Hematopoietic multipotent progenitor cell treated with erythropoietin and hydrocortisone succinate and interleukin-3 and kit ligand, for 15 days (in vitro differentiated cells): ENCODE measurements at places on chromosomes 6 and 20.

GRCh38 chr6:132964101-132964867 is 149.9 kb downstream of the RPS12 start:
- DNase-seq: peak; percentile 95

- DNase-seq: no peak
These were observed 28.2 kb downstream of the ESF1 start for GRCh38 chr20:13756551-13756950.

DNA sequence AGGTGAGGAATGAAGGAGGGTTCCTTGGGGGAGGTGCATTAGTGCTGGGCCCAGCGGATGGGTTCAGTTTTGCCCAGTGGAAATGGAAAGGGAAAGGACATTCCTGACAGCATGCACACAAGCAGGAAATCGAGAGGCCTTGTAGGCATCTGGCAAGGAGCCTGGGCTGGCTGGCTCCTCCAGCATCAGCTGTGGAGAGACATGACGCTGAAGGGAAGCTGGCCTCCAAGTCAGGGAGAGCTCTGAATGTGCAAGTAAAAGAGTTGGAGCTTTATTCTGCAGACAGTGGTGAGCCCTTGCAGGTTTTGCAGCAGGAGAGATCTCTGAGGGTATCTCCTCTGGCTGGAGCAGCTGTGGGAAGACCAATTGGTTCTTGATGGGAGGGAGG is 154.3 kb downstream of the MRPL14 start:
- DNase-seq: no peak

DNA sequence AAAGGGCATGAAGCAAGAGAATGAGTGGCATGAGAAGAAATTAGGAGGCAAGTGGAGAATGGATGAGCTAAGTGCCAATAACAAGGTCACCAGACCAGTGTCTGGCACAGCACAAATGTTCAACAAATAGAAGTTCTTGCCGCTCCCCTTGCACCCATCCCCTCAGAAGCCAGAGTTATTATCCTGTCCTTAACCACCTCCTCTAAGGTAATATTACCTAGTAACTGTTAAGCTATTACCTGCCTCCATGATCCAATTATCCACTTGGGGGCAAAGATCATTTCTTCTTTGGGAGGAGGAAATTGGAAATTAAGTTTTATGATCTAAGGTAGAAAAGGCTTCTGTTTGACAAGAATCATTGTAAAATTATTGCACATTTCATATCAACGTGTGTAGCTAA is 133.8 kb downstream of the FOXA2 start:
- DNase-seq: no peak

- DNase-seq: no peak
These were observed 445.0 kb downstream of the CDH26 start for GRCh38 chr20:60403105-60403741.

DNA sequence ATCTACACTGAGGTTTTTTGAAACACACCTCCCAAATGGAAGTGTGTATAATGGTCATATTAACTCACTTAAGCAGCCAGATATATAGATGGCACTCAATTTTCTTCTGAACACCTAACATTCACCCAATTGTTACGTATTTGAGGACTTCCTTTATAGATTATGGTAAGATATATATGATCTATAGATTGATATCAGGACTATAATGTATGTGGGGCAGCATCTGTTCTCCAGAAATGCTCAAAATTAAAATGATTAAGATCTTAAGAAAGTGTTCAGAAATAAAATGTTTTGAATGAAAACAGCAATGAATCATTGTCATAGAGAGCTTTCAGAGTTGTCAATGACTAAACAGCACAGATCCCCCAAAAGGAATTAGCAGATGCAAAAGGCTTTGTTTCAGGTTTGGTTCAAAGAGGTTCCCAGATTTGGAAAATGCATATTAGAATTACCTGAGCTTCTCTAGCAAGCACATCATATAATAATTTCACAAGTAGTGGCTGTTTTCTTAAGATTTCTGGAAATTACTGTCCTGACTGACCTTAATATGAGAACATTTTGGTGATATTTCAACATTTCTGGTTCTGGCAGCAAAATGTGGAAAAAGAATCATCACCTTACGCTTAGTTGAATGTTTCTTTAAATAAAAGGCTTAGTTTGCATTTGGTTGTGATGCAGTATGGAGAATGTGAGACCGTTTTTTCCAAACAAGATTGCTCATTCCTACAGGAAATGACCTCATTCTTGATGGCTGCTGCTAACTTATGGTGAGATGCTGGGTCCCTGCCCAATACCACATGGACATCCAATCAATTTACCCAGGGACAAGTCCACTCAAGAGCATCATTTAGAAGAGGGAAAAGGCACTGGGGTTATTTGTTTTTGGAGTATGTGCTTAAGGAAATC is 31.5 kb downstream of the TRAF3IP2 start:
- DNase-seq: no peak

GRCh38 chr6:83853178-83854000 is at the start of gene RIPPLY2:
Gene RIPPLY2 (plus strand): TSS chr6:83853360. CDS start chr6:83853417, 57 bp downstream.
- no peak for DNase-seq

- no peak for DNase-seq
These were observed 425.0 kb downstream of the COL12A1 start for GRCh38 chr6:74780831-74781230.

DNA sequence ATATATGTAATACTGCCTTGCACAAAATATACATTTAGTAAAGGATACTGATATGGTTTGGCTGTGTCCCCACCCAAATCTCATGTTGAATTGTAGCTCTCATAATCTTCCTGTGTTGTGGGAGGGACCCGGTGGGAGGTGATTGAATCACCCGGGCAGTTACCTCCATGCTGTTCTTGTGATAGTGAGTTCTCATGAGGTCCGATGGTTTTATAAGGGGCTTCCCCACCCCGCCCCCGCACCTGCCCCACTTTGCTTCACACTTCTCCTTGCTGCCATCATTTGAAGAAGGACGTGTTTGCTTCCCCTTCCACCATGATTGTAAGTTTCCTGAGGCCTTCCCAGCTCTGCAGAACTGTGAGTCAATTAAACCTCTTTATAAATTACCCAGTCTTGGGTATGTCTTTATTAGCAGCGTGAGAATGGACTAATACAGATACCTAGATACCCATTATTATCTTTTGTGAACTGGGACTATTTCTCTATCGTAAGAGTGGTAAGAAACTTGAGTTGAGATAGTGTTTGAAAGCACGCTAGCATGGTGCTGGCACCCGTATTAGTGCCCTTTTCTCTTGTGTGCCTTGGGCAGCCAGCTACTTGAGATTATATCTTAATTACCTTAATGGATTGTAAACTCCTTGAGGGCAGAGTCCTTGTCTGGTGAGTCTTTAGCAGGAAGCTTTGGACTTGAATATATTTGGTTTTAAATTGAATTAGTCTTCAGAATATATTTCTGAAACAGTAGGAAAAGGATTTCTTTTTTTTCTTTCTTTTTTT is 25.6 kb downstream of the TOP1 start:
- DNase-seq: no peak

DNA sequence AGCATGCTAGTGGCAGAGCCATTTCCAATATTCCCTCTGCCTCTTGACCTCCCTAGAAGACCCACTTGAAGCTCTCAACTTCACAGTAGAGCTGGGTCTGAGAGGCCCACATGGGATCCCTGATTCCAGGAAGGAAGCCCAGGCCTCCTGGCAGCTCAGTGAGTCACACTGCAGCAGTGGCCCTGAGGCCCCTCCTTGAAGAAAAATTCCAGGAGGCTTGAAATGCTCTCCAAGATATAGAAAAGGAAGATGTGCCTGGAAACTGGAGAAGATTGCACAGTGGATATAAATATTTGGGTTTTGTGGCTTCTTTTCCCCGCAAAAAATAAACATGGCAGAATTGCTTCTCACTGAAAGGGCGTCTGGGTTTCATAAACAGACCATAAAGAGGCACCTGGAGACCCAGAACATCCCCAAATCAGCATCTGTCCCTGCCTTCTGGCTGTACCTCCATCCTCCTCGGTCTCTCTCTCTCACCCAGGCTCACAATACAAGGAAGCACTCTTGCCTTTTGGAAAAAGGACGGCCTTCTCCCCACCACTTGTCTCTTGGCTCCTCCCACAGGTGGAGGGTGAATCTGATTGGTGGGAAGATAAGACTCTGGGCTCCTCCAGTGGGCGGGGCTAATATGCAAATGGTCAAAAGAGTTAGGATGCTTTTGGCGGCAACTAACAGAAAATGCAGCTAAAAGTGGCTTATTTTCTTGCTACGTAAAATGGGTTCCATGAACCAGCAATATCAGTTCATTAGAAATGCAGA is 200.0 kb upstream of the SULF2 start:
- peak; percentile 2 for DNase-seq

DNA sequence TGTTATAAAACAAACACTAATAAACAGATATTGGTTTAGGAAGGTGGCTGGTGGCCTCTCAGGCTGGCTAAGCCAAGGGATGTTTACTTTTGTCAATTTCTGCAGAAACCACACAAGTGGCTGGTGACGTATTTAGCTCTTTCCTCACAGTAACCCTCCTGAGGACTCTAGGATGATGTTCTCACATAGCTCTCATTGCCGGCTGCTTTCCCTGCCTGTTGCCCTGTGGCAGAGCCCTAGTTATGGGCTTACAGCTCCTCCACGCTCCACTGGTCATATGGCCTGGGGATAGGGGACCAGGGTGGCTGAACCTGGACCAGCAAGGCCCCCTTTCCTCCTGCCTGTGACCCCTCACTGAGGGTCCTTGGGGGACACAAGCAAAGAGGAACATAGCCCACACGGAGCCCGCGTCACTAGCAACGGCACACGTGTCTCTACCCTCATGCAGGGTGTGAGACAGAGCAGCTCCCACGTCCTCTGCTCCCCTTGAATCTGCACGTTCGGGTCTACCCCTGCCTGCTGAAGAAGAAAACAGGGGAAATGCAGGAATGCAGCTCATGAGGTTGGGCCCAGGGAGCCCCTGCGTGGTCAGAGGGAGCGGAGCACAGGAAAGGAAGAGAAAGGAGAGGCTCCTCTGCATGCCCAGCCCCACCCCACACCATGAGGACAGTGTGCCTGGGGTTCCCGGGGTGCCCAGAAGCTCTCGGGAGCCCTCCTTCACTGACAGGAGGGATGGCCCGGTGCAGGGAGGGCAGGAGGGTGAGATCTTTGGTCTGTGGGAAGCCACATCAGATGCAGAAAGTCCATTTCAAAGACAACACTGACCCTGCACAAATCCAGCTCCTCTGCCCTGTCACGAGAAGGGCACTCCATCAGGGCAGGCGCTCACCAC is 13.9 kb downstream of the RAMACL start:
- DNase-seq: no peak

DNA sequence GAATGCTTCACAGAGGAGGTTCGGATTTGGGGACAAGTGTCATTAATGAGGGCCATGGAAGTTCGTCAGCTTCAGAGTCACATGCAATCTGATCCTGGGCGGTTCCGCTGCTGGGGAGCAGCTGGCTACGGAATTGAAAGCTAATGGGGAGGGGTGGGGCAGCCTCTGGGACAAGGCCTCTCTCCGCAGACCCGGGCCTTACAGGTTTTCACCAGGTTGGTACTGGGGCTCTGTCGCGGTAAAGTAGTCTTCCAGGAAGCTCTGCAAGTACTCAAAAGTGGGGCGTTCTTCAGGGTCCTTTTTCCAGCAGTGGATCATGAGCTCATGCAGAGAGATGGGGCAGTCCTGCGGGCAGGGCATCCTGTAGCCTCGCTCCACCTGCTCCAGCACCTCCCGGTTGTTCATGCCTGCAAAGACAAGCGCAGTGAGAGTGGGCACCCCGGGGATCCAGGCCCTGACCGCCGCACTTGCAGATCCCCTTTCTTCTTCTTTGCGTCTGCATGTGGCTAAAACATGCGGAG is 55.9 kb upstream of the TRAF3IP2 start:
- no peak for DNase-seq

- DNase-seq: no peak
These were observed 98.8 kb downstream of the LAMA2 start for GRCh38 chr6:128981716-128982115.

DNA sequence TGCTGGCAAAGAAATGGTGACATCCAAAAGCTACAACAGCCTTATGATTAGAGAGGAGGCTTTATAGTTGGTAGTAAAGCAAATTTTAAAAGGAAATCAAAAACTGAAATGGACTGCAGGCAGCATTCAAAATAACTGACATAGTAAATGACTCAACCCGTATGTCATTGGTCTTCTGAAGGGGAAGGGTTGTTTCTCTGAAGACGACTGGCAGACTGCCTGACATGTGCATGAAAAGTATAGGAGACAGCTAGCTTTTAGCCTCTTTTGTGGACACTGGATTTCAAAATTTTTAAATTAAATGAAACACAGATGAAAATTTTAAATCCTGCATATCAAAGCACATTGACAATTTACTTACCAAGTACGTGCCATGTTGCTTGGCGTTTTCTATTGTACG is 90.7 kb downstream of the TRMT6 start:
- DNase-seq: no peak

DNA sequence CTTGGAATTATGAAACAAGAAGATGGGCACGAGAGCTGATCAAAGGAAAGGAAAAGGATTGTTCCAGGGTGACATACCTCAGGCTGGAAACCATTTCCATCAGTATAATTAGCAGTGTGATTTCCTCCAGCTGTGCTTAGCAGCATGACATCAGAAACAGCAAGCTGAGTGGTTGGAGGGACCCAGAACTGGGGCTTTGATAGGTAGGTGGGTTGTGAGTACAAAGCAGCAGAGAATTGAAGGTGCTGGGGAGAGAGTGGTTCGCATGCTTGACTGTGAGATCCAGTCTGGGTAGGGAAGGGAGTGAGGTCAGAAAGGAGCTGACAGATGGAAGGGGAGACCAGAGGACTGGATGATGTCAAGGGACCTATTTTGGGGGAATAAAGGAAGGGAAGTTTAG is 90.4 kb downstream of the CD164 start:
- DNase-seq: no peak

GRCh38 chr20:672963-673602 is 2.5 kb downstream of the SCRT2 start:
- DNase-seq: no peak

- peak; percentile 31 for DNase-seq
These were observed 51.7 kb downstream of the GFOD1 start for GRCh38 chr6:13435477-13436246.

GRCh38 chr6:89080281-89081128 is at the start of gene PNRC1:
Gene PNRC1 (plus strand): TSS chr6:89080751. CDS start chr6:89080895, 144 bp downstream.
- DNase-seq: peak; percentile 99

DNA sequence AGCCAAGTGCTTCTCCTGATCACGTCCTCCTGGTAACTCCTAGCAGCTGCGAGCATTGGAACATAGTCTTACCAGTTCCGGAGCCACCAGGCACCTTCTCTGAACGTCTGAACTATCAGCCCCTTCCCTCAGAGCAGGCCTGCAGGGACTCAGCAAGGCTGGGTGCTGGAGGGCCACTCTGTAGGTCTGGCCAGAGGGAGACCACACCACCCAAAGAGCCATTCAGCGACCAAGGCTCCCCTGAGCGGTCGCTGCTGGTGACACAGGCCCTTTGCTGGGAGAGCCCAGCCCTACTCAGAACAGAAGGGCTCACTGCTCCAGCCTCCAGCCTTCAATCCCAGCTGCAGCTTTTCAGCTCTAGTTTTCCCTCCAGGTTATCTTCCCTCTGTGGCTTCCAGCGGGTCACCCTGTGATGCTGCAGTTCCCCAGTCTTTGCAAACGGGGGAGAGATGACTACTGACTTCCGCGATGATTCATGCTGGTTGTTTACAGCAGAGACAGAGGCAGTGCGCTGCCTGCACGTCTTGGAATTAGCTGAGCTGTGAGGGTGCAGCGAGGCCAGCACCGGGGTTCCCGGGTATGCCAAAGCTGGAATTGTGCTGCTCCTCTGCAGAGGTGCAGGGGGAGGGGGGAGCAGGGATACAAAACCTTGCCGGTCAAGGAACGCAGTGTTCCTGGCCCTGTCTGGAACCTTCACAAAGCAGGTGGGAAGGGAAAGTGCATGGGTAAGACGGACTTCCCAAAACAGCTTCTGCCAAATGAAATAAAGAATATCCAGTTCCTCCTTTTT is 161.4 kb downstream of the LY86 start:
- DNase-seq: peak; percentile 16
